H9 (cell line): ENCODE measurements at places on chromosomes 12 and 14.

GRCh38 chr14:101020834-101021370 lies 117.4 kb upstream of the RTL1 start:
- H3K4me3 ChIP-seq = no peak overlapping the region
- no peaks in the 10 kb centered on the region for H3K4me1 ChIP-seq
- no peaks in the 10 kb centered on the region for H3K27me3 ChIP-seq
- peaks cover 7% of the 10 kb centered on the region; the same call in 2 of the 3 replicates for H3K36me3 ChIP-seq
- DNase-seq = no peak

- H3K4me1 ChIP-seq = no peaks in the 10 kb centered on the region
- no peaks in the 10 kb centered on the region for H3K27me3 ChIP-seq
- H3K4me3 ChIP-seq = no peak overlapping the region
These were observed 56.1 kb downstream of the BMP4 start for GRCh38 chr14:53900499-53900898.

- H3K27ac ChIP-seq = no peak overlapping the region
- no peaks in the 10 kb centered on the region for H3K4me1 ChIP-seq
- no peak for DNase-seq
These were observed 13.7 kb downstream of the ARID2 start for GRCh38 chr12:45743247-45743646.

DNA sequence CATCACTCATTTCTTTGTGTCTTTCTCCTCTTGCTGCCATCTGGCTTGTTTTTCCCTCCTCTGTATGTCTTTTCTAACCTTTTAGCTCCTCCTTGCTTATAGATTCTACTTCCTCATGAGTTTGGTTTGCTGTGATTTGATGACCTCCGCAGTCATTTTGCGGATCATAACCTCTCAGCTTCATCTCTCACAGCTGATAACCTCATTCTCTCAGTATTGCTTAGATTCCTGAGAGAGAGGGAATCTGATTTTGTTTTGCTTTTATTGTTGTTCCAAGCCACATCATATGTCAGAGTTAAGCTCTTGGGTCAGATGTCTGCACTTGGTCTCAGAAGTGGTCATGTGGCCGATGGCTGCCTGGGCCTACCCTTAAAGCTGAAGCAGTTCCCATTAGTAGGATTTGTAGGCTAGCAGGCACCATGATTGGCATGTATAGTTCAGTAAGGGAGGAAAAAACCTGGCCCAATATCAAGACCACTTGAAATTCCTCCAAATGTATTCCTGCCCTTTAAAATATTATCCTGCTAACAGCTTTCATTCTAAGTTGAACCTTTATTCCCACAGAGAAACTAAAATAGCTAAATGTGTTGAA lies 13.5 kb downstream of the ZNF664 start:
- no peak for DNase-seq
- H3K4me3 ChIP-seq = no peak overlapping the region
- H3K27me3 ChIP-seq = no peaks in the 10 kb centered on the region
- no peaks in the 10 kb centered on the region for H3K4me1 ChIP-seq

- no peak overlapping the region for H3K4me3 ChIP-seq
- no peak overlapping the region for H3K27ac ChIP-seq
- H3K36me3 ChIP-seq = peaks cover 47% of the 10 kb centered on the region
These were observed 30.8 kb downstream of the PLEKHG3 start for GRCh38 chr14:64734990-64735389.

GRCh38 chr12:13026286-13026685 lies 17.9 kb upstream of the FAM234B start:
- H3K36me3 ChIP-seq = no peaks in the 10 kb centered on the region
- no peak overlapping the region for H3K4me3 ChIP-seq
- no peaks in the 10 kb centered on the region for H3K27me3 ChIP-seq
- DNase-seq = no peak
- peaks cover 6% of the 10 kb centered on the region for H3K4me1 ChIP-seq

DNA sequence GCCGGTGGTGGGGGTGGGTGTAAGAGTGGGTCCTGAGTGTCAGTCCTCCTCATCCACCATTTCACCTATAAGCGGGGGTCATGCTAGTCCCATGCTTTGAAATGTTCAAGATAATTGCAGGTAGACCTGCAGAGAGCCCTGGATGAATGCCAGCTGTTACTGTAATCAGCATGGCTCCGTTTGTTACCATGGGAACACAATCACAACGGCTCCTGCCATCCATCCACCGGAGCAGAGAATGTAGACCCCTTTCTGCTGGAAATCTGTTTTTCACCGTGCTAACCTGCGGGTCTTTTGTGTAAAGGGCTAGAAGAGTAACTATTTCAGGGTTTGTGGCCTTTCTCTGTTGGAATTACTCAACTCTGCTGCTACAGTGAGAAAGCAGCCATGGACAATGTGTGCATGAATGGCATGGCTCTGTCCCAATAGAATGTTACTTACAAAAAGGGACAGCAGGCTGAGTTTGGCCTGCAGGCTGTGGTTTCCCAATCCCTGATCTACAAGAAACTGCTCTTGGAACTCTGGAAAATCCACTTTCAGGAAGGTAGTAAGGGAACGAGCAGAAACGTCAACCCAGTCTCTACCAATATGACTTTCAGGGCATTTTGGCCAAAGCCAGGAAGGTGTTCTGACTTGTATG lies 36.1 kb downstream of the KCTD10 start:
- no peaks in the 10 kb centered on the region; the same call in 1 of the 2 replicates for H3K4me1 ChIP-seq
- no peaks in the 10 kb centered on the region for H3K27me3 ChIP-seq
- H3K4me3 ChIP-seq = no peak overlapping the region
- DNase-seq = no peak
- H3K27ac ChIP-seq = no peak overlapping the region

- H3K4me3 ChIP-seq = no peak overlapping the region
- no peak overlapping the region for H3K27ac ChIP-seq
- H3K4me1 ChIP-seq = peaks cover 5% of the 10 kb centered on the region
These were observed 338.0 kb downstream of the RGS6 start for GRCh38 chr14:72270147-72270727.

DNA sequence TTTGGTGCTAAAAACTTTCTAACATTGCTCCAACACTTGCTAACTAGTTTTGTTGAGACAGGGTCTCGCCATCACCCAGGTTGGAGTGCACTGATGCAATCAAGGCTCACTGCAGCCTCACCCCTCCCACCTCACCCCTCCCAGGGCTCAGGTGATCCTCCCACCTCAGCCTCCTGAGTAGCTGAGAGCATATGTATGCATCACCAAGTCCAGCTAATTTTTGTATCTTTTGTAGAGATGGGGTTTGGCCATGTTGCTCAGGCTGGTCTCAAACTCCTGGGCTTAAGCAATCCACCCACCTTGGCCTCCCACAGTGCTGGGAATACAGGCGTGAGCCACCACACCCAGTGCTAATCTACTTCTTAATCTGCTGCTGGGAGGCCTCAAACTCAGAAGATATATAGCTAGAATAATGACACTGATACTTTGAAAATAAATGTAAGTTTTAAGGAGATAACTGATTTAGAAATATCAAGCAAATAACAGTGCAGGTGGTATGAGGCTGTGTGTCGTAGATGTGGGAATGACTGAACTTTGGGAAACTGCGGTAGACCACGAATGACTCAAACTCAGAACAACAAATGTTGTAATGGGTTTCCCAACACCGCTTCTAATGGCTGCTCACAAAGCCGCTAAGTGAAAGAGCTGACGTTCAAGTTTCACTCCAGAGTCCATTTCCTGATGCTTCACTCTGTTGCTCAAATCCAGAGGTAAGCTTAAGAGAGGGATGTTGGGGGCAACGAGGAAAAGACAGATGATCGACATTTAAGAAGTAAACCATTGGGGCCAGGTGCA lies 10.0 kb downstream of the TMCC3 start:
- H3K27ac ChIP-seq = no peak overlapping the region
- no peaks in the 10 kb centered on the region for H3K36me3 ChIP-seq
- no peaks in the 10 kb centered on the region for H3K4me1 ChIP-seq
- DNase-seq = no peak
- no peak overlapping the region for H3K4me3 ChIP-seq

GRCh38 chr12:11581179-11581755 lies 68.2 kb upstream of the ETV6 start:
- no peak for DNase-seq
- H3K4me1 ChIP-seq = no peaks in the 10 kb centered on the region
- H3K4me3 ChIP-seq = no peak overlapping the region
- H3K27ac ChIP-seq = no peak overlapping the region

GRCh38 chr12:55706568-55707218 lies 1.0 kb downstream of the ITGA7 start:
- peaks cover 10% of the 10 kb centered on the region; the same call in 1 of the 2 replicates for H3K36me3 ChIP-seq
- H3K4me3 ChIP-seq = peak overlapping the region; percentile 98
- no peak for DNase-seq
- no peaks in the 10 kb centered on the region for H3K27me3 ChIP-seq
- 0 out of 2 replicates have a peak, but pooled peaks cover 2% of the 10 kb centered on the region for H3K4me1 ChIP-seq
- H3K27ac ChIP-seq = no peak overlapping the region

DNA sequence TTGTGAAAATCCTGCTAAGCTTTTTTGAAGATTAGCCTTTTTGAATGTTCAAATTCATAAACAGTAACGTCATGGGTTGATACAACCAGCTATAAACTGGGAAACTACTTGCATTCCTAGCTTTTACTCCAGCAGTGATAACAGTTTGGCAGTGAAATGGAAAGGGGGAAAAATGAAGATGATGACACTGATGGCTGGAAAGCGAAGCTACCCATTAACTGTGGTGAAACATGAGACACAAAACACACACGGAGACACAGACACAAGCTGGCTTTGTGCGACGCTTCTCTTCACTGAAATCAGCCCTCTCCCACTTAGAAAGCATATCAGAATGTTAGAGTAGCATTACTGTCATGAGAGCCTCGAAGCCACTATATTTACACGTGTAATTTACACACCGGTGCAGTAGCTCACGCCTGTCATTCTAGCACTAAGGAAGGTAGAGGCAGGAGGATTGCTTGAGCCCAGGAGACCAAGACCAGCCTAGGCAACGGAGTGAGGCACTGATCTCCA lies 15.7 kb downstream of the VPS37B start:
- no peak overlapping the region for H3K4me3 ChIP-seq
- no peak overlapping the region for H3K27ac ChIP-seq
- peaks cover 33% of the 10 kb centered on the region for H3K27me3 ChIP-seq
- H3K36me3 ChIP-seq = peaks cover 5% of the 10 kb centered on the region; the same call in 1 of the 2 replicates
- no peaks in the 10 kb centered on the region for H3K4me1 ChIP-seq
- no peak for DNase-seq

DNA sequence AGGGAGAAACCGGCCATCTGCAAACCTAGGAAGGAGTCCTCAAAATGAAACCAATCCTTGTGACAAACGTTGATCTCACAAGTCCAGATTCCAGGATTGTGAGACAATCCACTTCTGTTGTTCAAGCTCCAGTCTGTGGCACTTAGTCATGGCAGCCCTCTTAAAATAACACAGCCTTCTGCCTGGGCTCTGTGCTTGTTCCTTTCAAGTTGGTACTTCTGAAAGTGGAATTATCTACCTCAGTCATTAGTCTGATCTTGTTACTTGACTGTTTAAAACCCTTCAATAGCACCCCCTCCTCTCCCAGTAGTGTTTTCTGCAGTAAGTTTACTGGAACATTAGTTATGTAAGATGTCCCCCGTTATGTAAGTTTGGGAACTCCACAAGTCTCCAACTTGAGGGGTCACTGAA lies 111.0 kb upstream of the HIF1A start:
- H3K36me3 ChIP-seq = no peaks in the 10 kb centered on the region
- no peak overlapping the region for H3K4me3 ChIP-seq
- H3K27ac ChIP-seq = no peak overlapping the region
- H3K4me1 ChIP-seq = no peaks in the 10 kb centered on the region

DNA sequence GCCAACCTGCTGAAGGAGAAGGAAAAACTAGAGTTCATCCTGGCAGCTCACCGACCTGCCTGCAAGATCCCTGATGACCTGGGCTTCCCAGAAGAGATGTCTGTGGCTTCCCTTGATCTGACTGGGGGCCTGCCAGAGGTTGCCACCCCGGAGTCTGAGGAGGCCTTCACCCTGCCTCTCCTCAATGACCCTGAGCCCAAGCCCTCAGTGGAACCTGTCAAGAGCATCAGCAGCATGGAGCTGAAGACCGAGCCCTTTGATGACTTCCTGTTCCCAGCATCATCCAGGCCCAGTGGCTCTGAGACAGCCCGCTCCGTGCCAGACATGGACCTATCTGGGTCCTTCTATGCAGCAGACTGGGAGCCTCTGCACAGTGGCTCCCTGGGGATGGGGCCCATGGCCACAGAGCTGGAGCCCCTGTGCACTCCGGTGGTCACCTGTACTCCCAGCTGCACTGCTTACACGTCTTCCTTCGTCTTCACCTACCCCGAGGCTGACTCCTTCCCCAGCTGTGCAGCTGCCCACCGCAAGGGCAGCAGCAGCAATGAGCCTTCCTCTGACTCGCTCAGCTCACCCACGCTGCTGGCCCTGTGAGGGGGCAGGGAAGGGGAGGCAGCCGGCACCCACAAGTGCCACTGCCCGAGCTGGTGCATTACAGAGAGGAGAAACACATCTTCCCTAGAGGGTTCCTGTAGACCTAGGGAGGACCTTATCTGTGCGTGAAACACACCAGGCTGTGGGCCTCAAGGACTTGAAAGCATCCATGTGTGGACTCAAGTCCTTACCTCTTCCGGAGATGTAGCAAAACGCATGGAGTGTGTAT lies 2.4 kb downstream of the FOS start:
- peak overlapping the region; percentile 96 for H3K4me3 ChIP-seq
- H3K4me1 ChIP-seq = peaks cover 3% of the 10 kb centered on the region; the same call in 1 of the 2 replicates
- H3K27ac ChIP-seq = no peak overlapping the region
- H3K27me3 ChIP-seq = no peaks in the 10 kb centered on the region; the same call in 1 of the 2 replicates

- H3K4me3 ChIP-seq = no peak overlapping the region
- no peak overlapping the region for H3K27ac ChIP-seq
- H3K4me1 ChIP-seq = no peaks in the 10 kb centered on the region
- DNase-seq = peak; percentile 65
These were observed 38.3 kb downstream of the SRGAP1 start for GRCh38 chr12:63882844-63883243.

GRCh38 chr14:43413084-43413483 lies 1094.0 kb downstream of the FSCB start:
- no peaks in the 10 kb centered on the region for H3K4me1 ChIP-seq
- H3K27ac ChIP-seq = no peak overlapping the region
- H3K4me3 ChIP-seq = no peak overlapping the region

- no peak overlapping the region for H3K4me3 ChIP-seq
- H3K36me3 ChIP-seq = no peaks in the 10 kb centered on the region; the same call in 2 of the 3 replicates
- no peak for DNase-seq
- no peaks in the 10 kb centered on the region for H3K27me3 ChIP-seq
- H3K4me1 ChIP-seq = no peaks in the 10 kb centered on the region
These were observed 287.6 kb downstream of the CEP128 start for GRCh38 chr14:80653956-80654355.
